ENCODE measurements at places on chromosomes 2 and 18.

- no peak for DNase-seq
Measured at GRCh38 chr2:68811364-68811763, 59.8 kb downstream of the BMP10 start.

- no peak for DNase-seq
Measured at GRCh38 chr2:39660612-39661236, 5.0 kb upstream of the TMEM178A start.

DNA sequence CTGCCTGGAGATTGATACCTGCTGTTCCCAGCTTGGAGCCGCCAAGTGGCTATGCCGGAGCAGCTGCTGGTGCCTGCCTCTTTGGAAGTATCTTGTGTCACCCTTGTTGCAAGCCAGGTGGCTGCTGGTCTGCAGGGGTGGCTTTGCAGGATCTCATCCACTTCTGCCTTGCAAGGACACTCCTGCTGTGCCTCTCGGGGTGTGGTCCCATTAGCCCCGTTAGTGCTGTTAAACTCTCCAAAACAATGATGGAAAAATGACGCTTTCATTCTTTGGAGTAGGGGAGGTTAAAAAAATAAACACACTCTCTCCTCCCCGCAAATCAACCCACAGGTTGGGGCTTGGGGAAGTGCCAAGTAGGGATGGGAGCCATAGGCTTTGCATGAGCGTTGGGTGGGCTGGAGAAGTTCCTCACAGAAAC lies 352.8 kb downstream of the RNF144A start:
- no peak for DNase-seq

- no peak for DNase-seq
Measured at GRCh38 chr2:190334479-190335224, 8.7 kb upstream of the INPP1 start.

Measured in DND-41 (cell line).